ENCODE measurements at places on chromosomes 7 and 10.
A peak's percentile ranks its signal among the peaks of the same experiment; 100 is the strongest.

DNA sequence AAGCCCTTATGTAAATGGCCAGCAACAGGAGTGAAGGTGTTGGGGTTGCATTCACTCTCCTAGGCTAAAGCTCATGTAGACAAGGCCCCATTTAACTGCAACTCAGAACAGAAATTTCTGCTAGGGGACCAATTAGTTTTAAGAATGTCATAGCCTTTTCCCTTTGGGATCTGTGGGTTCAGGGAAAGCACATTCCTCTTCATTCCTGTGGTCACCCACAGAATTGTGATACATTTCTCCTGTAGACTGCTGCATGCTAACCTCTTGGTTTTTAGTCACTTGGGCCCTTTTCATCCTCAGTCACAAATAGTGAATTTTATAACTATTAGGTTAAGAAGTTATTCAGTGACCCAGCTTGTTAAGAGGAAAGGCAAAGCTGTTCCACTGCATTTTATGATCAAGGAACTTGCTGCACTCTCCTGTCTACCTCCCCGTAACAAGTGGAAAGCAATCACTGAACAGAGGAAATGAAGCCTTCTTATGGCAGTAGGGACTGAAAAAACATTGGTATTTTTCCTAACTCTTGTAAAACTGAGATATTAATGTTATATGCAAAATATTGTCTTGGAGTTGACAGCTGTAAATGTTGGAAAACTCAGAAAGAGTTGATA is 124.9 kb downstream of the SND1 start:
- no peak for DNase-seq

DNA sequence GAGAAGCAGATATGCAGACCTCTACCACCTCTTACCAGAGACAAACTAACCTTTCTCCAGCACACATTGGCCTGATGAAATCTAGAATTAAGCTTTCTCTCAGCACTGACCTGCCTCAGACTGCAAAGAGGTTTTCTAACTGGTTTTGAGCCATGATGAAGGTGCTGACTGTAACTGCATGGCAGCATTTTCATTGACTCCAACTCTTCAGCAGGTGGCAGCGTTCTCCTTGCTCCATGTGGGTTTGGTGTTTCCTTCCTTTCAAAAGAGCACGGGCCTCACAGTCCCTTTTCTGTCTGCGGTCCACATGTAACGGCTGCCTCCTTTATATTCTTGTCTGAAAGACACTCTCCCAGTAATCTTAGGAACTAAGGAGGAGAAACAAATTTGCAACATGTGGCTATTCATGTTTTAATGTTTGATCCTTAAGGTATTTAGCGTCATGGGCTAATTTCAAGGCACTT is 12.6 kb downstream of the KLLN start:
- DNase-seq = peak; percentile 76

GRCh38 chr7:107506674-107507339 is 37.0 kb downstream of the GPR22 start:
- peak; percentile 62 for DNase-seq

- DNase-seq = no peak
Observed at GRCh38 chr7:49876202-49876601, 102.8 kb downstream of the VWC2 start.
